ENCODE measurements at places on chromosomes 6 and 20.
A peak's percentile ranks its signal among the peaks of the same experiment; 100 is the strongest.

- DNase-seq, result no peak
Measured at GRCh38 chr20:34435589-34435988, 72.5 kb downstream of the ITCH start.

DNA sequence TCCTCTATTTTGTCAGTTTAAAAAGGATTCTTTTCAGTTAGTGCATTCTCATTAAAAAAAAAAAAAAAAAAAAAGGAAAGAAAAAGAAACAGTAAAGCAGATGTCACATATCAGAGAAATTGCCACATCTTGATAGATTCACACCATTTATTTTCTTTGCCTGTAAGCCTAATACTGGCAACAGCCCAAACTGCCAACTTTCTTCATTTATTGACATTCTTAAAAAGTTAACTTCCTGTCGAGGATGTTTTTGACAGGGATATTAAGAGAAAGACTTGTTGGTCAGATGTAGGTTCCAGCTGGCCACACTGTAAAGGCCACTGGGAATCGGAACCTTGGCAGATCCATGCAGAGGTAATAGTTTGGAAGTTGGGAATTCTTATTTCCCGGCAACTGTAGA lies 332.6 kb downstream of the NRN1 start:
- DNase-seq, result no peak

- no peak for DNase-seq
Measured at GRCh38 chr6:136886091-136886490, 36.0 kb upstream of the SLC35D3 start.

DNA sequence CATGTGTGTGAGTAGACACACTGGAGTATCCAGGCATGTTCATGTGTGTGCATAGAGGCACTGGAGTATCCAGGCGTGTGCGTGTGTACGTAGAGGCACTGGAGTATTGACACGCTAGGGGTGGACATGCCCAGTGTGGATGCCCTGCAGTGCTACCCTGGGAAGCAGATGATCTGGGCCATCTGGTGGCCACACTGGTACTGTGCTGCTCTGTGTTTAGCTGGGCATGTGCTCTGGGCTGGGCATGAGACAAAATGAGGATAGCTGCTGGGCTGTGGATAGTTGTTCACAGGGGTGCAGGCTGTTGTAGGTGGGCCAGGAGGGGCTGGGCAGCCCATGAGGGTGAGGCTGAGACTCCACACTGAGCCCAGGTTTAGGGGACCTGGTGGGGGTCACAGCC lies 24.0 kb upstream of the NPBWR2 start:
- DNase-seq, result no peak

GRCh38 chr6:118864341-118865099 lies 29.4 kb upstream of the ASF1A start:
- DNase-seq, result no peak

DNA sequence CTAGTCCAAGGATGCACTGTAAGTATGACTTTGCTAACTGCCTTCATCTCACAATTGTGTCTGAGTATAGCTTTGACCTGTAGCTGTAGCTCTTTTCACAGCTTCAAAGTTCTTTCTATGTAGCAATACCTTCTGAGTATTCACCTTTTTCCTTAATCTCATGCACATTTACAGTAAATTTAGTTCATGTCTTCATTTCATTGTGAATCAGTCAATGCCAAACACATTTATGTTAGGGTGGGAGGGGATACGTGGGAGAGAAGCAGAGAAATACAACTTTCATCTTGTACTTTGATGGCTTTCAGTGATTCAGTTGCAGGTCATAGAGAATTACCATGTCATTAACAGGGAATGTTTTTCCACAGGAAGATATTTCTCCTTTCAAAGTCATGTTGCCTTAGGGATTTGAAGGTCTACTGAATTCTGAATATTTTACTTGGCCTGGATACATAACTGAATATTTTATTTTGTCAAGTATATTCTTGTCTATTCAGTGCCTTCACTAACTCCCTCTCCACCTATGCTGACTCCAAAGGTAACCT lies 119.2 kb downstream of the TINAG start:
- DNase-seq, result no peak

- no peak for DNase-seq
Measured at GRCh38 chr6:24718449-24719124, 367 bp downstream of the C6orf62 start.

DNA sequence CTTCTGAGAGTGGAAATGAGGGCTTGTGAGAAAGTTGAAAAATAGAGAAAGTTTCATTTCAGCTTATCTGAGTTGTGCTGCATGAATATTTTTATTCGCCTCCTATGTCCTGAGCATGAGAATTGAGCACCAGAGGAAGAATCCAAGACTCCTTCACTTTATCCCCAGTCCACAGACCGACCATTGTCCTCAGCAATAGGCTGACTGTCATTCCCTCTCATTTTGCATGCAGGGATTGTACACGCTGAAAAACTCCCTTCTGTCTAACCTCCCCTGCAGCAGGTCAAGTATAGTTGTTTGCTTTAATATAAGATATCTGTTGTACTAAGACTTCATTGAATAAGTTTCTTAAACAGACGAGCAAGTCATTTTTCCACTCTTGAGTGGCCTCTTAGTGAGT lies 437.6 kb downstream of the PRKN start:
- no peak for DNase-seq

DNA sequence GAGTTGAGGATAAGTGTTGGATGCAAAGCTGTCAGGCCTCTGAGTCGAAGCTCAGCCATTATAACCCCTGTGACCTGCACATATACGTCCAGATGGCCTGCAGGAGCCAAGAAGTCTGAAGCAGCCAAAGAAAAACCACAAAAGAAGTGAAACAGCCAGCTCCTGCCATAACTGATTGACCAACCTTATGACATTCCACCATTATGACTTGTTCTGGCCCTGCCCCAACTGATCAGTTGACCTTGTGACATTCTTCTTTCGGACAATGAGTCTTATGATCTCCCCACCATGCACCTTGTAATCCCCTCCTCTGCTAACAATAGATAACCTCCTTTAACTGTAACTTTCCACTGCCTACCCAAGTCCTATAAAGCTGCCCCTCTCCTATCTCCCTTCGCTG lies 133.7 kb upstream of the AGPAT4 start:
- no peak for DNase-seq

DNA sequence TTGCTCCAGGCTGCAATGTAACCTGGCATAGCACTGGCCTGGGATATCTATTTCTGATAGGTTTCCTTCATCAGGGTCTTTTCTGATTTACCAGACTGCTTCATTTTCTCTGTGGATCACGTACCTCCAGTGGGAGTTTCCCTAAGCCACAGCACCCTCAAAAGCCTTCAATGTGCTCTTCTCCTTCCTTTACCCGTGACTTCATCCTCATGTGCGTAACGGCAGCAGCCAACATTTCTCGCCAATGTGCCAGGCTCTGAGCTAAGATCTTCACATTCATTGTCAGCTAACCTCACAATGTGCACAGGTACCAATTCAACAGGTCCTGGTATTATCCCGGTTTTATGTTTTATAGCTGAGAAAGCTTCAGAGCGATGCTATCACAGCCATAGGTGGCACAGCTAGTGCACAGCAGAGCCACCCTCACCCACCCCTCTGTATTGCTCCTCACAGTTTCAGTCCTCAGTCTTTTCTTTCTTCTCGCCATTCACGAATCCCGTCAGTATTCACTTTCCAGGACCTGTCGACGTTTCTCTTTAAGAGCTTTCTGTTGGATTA lies 58.2 kb downstream of the TNFAIP3 start:
- no peak for DNase-seq

DNA sequence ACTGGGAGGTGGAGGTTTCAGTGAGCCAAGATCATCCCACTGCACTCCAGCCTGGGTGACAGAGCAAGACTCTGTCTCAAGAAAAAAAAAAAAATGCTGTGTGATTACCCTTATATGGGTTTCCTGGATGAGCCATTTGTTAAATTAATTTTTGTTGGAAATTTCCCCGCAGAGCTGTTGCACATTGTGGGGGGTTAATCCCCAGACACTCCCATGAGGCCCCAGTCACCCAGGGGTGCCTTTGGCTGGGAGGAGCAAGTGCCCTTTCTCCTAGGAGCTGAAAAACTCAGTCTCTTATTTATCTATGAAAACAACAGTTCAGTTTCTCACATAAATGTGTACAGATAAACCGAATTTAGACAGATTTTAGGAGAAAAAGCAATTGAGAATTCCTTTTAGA lies 4.7 kb upstream of the DEFB132 start:
- DNase-seq, result no peak

- no peak for DNase-seq
Measured at GRCh38 chr20:48163505-48163904, 378.2 kb upstream of the SULF2 start.

GRCh38 chr6:104218116-104218515 lies 641.6 kb downstream of the HACE1 start:
- DNase-seq, result no peak

DNA sequence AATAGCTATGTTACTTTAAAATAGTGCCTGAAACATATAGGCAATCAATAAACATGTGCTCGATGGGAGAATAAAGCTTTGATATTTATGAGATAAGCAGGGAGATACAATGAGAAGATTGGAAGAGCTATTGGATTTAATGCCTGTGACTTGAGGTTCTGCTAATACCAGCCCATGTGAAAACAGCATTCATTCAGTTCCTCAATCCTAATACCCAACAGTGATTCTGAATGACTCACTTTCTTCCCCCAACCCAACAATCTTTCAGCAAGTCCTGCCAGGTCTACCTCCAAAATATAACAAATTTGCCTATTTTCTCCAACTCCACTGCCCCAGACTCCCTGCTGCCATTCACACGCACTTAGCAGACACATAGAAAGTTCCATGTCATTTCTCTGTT lies 26.6 kb upstream of the KLHL31 start:
- DNase-seq, result no peak

DNA sequence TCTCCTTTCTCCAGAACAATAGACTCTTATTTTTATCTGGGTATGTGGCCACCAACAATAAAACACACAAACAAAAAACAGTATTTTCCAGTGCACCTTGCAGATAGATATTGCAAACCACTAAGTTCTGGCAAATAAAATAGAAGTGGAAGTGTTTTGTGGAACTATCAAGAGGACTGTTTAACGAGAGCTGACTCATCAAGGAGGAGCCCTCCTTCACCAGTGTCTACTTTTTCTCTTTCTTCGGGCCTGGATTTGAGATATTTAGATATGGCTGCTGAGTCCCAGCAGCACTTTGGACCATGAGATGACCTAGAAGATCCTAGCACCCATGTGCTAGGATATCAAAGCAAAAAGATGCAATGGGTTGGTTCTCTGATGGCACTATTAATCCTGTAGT lies 154.7 kb downstream of the AIG1 start:
- no peak for DNase-seq

DNA sequence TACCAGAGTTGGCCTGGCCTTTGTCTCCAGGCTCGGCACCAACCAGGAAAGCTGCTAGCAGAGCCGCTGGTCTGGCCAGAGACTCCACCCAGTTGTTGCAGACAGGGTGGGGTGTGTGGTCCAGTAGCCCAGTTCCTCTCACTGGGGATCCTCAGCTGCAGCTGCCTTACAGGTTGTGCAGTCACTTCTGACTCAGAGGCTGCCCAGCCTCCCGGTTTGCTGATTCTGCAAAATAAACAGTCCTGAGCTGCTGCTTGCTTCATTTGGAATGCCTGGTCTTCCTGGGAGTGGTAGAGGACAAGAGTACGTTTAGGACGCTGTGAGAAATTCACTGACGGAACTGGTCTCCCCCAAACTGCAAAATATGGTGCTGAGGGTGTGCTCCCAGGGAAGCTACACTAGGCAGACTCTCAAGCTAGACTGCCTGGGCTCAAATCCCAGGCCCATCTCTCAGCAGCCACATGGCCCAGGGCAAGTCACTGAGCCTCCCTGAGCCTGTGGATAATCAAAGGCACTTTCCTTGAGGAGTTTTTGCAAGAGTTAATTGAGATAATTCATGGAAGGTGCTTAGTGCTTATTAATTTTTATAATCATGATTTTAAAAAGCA lies 246.1 kb downstream of the TFAP2C start:
- DNase-seq, result no peak

DNA sequence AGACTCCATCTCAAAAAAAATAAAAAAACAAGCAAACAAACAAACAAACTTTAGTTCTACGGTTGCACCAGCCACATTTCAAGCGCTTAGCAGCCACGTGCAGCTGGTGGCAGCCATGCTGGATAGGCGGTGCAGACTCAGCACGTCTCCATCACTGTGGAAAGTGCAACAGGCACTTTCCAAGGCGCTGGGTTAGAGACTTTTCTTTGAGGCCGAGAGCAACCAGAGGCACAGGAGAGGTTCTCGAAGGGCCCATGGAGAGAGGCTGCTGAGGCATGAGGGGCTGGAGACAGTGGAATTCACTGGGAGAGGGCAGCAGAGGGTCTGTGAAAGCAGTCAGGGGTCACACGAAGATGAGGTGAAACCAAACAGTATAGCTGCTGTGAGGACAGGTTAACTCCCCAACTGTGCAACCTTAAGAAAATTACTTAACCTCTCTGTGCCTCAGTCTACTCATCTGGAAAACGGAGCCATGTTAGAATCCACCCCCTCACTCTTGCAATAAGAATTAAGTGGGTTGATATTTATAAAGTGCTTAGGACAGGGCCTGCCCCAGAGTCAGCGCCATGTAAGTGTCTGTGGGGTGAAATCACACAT lies 27.5 kb downstream of the TGM2 start:
- DNase-seq, result no peak

GRCh38 chr6:165976684-165977083 lies 191.0 kb downstream of the TBXT start:
- no peak for DNase-seq

- DNase-seq, result no peak
Measured at GRCh38 chr6:126372626-126373025, 32.7 kb downstream of the CENPW start.

GRCh38 chr20:4947817-4948559 lies 53.3 kb downstream of the SLC23A2 start:
- DNase-seq, result no peak

- DNase-seq, result no peak
Measured at GRCh38 chr6:31042806-31043205, 32.5 kb downstream of the MUC22 start.

- no peak for DNase-seq
Measured at GRCh38 chr20:57027777-57028176, 238.7 kb downstream of the BMP7 start.

GRCh38 chr20:48011025-48011424 lies 225.7 kb upstream of the SULF2 start:
- no peak for DNase-seq

- DNase-seq, result no peak
Measured at GRCh38 chr6:148617530-148617929, 129.3 kb upstream of the UST start.

DNA sequence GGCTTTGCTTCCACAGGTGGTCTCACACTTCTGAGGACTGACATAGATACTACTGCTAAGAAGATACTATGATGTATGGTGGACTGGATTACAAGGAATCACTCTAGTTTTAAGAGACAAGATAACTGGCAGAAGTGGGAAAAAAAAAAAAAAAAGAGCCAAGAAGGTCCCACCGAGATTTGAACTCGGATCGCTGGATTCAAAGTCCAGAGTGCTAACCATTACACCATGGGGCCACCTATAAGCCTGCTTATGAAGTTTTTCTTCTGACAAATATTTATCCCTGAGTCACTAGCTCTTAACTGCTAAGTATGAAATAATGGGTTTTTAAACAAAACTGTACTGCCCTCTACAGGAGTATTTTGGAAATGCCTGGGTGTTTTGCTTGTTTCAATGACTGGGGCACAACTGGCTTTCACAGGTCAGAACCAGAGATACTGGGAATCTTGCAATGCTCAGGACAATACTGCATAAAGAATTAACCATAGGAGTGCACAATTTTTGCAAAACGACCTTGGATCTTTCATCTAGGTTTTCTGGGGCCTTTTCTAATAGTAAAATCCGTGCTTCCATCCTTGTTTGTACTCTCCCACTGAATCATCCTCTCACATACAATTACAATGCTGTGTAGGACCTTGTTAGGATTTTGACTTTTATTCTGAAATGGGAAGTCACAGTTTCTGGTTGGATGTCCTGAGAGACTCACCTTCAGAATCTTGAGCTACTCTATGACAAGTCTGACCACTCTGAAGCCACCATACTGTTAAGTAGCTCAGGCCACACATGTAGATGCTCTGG lies 116.3 kb downstream of the OR2B2 start:
- DNase-seq, result peak; percentile 79

All from NCI-H446 treated with DMSO at 0.1 percent for 48 hours (cell line).